ENCODE measurements at places on chromosomes 5 and 9.
A peak's percentile ranks its signal among the peaks of the same experiment; 100 is the strongest.

- DNase-seq: no peak
Measured at GRCh38 chr5:6286404-6286803, 91.9 kb downstream of the MED10 start.

DNA sequence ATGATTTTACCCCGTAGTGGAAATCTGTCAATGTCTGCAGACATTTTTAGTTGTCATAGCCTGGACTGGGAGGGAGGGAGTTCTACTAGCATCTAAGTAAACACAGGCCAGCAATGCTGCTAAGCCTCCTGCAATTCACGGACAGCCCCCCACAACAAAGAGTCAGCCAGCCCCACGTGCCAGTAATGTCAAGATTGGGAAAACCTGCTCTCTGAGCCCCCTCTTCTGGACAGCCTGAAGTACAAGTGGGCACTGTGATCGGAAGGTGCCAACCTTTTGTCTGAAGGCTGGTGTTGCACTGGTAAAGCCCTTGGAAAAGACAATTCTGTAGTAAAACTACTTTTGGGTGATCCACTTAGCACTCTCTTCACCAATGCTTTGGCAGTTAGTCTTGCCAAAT lies 154.5 kb downstream of the TARS1 start:
- no peak for DNase-seq

DNA sequence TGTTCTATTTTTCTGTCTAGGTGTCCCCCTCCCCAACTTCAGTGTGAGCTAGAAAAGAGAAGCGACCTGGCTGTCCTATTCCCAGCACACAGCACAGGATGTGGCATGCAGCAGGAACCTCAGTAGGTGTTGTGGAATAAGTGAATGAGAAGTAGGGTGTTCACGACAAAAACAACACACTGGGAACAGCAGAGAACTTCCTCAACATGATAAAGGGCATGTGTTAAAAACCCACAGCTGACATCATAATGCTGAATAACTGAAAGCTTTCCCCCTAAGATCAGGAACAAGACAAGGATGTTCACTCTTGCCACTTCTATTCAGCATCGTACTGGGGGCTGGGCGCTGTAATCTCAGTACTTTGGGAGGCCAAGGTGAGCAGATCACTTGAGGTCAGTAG lies 155.6 kb upstream of the ZNF618 start:
- DNase-seq: no peak

GRCh38 chr5:81721049-81721448 lies 29.8 kb downstream of the SSBP2 start:
- DNase-seq: no peak

DNA sequence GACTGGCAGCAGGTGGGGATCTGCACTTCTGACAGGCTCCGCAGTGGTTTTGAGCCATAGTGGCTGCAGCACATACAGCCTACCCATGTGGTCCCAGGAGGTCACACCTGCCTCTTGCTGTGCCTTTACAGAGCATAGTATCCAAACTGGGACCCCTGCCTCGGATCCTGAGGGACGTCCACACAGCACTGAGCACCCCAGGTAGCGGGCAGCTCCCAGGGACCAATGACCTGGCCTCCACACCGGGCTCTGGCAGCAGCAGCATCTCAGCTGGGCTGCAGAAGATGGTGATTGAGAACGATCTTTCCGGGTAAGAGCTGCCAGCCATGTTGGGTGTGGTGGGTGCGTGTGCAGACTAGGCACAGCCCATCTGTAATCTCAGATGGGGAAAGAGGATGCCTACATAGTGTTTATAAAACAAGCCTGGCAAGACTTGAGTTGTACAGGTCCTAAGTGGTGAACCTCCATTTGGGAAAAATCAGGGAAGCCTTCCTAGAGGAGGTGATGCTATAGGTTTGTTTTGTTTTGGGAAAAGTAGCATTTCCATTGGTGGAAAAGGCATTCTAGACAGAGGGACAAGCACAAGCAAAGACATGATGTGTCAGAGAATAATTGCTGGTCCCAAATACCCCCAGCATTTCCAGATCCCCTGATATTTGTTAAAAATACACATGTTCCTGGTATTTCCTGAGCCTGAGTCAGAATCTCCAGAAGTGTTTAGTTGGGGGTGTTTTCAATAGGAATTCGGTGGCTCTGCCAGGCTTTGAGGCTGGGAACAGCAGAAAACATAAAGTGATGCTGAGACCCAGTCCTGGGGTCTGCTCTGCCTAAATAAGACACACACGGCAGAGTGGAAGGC lies 119.2 kb downstream of the DAB2IP start:
- DNase-seq: no peak

- no peak for DNase-seq
Measured at GRCh38 chr5:89613222-89613956, 730.4 kb upstream of the MEF2C start.

DNA sequence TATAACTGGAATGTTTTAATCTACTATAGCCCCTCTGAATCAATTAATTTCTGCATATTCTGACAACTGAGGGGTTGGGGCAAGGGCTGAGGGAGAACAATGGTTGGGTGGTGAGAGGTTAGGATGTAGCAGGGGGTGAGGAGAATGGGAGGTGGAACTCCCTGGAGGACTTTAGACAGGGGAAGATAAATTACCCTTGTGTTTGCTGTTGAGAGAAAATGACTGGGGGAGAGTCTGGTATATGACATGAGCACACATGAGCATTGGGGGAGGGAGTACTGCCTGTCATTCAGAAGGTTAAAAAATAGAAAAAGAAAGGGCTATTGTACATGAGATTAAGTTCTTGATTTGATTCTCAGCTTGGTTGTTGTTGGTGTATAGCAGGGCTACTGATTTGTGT lies 37.2 kb upstream of the PAPPA start:
- no peak for DNase-seq

DNA sequence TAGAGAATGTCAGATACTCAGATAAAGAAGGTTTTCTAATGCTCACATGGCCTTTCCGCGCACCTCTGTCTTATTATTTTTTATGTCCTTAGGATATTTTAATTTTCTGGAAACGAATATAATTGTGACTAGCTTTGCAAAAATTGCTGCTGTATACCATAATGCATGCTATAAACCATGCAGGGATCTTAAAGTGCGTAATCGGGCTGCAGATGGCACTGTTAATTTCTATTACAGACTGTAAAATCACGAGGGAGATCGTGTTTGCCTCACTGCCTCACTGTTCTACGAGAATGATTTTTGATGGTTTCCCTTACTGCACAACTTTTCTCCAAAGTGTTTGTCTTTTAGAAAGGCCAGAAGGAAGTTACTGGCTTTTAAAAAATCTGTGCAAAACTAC lies 356.1 kb downstream of the TUSC1 start:
- no peak for DNase-seq

DNA sequence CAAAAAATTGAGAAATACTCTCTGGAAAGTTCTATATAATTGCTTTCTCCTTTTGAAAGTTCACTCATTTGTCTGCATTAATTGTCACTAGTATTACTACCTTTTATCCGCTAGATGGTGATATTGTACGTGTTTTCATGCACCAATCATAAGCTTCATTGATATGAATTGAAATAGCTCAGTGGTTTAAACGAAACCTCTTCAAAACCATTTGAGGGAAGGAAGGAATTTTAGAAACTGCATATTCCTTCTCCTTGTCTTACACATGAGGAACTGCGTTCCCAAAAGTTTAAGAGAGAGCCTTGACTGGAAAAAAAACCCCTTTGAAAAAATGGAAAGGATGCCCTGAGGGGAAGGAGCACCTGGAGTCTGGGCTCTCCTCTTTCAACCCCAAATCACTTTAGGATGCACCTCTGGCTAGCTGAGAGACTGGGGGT lies 98.6 kb downstream of the YTHDC2 start:
- no peak for DNase-seq

- DNase-seq: no peak
Measured at GRCh38 chr5:79202076-79202475, 33.9 kb upstream of the JMY start.

GRCh38 chr5:126615286-126615685 lies 14.5 kb downstream of the PHAX start:
- no peak for DNase-seq

DNA sequence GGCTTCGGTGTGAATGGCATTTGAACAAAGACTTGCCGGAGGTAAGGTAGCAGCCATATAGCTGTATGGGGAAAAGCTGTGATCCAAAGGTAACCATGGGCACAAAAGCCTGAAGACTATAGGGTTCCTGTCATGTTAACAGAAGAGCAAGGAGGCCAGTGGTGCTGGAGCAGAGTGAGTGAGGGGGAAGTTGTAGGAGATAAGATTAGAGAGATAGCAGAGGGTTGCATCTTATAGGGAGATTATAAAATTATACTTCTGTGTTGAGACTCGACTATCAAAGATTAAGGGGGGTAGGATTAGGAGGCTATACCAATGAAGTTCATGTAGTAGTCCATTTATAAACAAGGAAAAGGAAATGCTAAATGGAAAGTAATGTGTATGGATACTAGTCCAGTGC lies 3.3 kb downstream of the NCBP1 start:
- DNase-seq: no peak

GRCh38 chr9:125683486-125683885 lies 23.5 kb downstream of the MAPKAP1 start:
- no peak for DNase-seq

- no peak for DNase-seq
Measured at GRCh38 chr5:133340822-133341221, 271.5 kb downstream of the FSTL4 start.

DNA sequence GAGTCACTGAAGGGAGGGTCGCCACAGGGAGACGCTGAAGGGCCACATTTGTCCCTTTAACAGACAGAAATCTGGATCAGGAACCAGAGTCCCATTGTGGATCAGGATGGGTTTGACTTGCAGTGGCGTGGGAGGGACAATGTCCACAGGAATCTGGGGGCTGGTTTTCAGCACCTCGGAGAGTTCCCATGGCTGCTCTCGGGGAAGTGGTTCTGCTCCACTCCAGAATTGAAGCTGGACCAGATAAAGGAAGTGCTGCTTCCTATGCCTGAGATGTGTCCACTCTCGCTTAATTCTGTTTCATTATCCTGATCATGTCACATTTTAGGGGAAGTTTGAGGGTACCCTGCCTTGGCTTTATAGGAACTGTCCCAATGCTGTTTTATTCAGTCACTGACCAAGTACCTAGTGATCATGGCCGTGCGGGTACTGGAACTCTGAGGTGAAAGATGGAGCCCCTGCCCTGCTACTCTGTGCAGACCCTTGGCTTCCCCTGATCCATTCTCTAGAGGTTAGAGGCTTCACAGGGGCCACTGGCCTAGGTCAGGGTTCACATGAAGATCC lies 28.7 kb downstream of the ENHO start:
- DNase-seq: peak; percentile 16

GRCh38 chr5:5967373-5967772 lies 411.0 kb downstream of the MED10 start:
- no peak for DNase-seq

- no peak for DNase-seq
Measured at GRCh38 chr9:81822967-81823366, 105.3 kb upstream of the SPATA31D4 start.

DNA sequence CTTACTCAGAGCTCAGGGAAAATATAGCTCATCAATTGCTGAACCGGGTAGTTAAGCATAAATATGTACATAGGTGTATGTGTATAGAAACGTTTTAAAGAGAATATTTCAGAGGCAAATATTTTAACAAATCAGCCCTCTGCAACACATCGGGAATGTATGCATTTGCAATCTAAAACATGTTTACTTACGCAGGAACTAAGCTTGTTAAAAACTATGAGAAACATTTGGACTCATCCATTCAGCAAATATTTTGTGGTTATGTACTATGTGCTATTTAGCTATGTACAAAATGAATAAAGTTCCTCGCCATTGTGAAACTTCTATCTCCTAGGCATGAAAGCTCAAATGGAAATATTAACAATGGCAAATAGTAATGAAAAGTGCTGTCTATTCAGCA lies 469.9 kb downstream of the ARHGEF28 start:
- no peak for DNase-seq

DNA sequence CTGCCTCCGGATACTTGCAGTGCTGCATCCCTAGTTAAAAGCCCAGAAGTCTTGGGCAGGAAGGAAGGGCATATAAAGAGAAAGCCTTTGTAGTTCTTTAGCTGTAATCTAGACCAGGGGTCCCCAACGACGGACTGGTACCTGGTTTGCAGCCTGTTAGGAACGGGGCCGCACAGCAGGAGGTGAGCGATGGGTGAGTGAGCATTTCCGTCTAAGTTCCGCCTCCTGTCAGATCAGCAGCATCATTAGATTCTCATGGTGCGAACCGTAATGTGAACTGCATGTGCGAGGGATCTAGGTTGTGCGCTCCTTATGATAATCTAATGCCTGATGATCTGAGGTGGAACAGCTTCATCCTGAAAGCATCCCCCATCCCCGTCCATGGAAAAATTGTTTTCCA lies 1.6 kb upstream of the SMIM15 start:
- DNase-seq: no peak

GRCh38 chr9:70020991-70021571 lies 22.6 kb upstream of the MAMDC2 start:
- DNase-seq: no peak
